ENCODE measurements at places on chromosomes 7 and 10.

DNA sequence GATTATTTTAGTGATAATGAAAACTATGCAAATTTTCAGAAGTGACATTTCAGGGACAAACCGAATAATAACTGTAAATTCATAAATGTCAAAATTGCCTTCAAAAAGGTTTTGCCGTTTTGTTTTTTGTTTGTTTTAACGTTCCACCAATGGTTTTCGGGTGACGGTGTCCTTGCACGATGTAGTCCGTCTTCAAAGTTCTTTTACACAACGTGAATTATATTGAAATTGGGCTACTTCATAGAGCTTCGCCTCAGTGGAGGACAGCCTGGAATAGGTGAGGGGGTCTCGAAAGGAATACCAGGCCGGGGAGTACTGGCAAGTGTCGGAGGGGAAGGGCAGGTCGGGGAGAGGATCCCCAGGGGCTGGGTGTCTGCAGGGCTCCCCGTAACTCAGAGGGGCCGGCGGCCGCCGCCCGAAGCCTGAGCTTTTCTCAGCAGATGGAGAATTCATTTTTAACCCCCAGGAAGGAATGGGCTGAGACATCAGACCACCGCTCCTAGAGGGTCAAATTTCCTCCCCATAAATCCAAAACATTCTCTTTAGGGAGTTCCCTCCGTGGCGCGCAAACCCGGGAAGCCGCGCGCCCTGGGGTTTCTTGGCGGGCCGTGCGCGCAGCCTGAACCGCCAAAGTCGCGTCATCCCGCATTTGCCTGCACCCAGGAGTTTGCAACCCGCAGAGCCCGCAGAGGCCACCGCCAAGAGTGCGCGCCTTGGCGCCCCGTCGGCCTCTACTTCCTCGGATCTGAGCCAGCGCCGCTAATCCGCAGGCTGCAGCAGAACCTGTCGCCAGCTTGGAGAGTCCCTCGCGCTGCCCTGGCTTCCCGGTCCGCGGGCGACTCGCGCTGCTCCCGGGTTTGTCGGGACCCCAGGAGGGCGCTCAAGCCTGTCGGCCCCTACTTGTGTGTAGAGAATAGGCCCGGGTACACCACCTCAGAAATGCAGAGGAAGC lies 17.3 kb upstream of the EVX1 start:
- no peak for DNase-seq

DNA sequence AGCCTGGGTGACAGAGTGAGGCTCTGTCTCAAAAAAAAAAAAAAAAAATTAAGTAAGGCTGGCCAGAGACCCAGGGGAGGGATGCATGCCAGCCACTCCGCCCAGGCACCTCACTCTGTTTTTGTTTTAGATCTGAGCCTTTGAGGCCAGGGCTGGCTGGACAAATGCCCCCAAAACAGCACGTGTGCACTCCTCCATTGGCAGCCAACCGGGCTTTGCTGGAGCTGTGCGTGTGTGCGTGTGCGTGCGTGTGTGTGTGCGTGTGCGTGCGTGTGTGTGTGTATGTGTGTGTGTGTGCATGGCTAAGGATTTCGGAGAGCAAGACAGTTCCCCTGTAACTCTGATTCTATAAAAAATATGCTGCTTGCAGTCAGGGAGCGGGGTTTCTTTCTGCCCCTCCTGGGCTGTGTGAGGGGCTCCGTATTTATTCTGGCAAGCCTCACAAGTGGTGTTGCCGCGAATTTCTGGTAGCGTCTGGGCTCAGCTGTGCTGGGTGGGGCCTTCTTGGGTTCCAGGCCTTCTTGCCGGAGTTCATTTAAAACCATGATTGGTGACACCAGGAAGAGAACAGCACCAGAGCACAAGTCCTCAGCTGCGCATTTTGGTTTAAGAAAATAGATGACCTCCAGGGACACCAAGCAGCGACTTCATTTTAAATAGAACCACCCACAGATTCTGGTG lies 28.1 kb upstream of the UNCX start:
- DNase-seq = no peak

- no peak for DNase-seq
Measured at GRCh38 chr10:101560298-101561067, 27.6 kb downstream of the POLL start.

GRCh38 chr7:6705959-6706665 lies 635 bp downstream of the ZNF12 start:
- DNase-seq = no peak

- no peak for DNase-seq
Measured at GRCh38 chr10:126500866-126501265, 112.6 kb upstream of the ADAM12 start.

DNA sequence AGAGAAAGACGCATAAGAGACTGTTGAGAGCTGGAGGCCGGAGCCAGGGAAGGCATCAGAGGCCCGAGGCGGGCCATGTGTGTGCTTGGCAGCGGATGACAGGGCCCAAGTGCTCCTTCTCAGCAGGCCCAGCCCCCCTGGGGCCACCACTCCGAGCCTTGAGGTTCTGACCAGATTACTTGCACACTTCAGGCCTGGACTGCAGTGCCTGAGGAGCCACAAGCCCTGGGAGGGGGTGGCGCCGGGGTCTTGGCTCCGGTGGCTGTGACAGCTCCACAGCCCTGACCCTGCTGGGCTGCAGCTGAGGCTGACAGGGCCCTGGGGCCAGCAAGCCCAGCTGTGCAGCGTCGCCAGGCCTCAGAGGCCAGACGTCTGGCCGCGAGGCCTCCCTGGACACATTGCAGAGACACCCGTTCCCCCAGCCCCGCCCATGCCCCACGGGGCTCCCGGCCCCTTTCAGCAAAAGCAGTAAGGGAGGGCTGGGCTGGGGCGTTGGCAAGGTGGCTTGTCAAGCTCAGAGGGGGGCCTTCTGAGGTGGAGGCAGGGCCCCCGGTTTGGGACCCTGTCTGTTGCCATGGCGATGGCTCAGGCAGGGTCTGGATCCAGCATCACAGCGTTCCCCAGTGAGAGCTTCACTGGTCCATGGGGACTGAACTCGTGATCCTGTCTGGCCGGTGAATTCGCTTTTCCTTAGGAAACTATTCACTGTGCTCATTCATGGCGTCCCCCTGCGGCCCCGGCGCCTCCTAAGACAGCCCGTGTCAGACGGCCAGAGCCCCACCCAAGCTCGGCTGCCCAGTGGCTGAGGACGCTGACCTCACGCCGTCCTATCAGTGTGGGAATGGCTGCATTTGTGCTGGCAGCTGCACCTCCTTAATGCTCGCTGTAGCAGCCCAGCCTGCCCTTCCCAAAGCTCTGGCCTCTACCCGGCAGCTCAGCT lies 5.7 kb downstream of the ELN start:
- no peak for DNase-seq

GRCh38 chr7:112255388-112255720 lies 48.9 kb downstream of the ZNF277 start:
- DNase-seq = no peak

DNA sequence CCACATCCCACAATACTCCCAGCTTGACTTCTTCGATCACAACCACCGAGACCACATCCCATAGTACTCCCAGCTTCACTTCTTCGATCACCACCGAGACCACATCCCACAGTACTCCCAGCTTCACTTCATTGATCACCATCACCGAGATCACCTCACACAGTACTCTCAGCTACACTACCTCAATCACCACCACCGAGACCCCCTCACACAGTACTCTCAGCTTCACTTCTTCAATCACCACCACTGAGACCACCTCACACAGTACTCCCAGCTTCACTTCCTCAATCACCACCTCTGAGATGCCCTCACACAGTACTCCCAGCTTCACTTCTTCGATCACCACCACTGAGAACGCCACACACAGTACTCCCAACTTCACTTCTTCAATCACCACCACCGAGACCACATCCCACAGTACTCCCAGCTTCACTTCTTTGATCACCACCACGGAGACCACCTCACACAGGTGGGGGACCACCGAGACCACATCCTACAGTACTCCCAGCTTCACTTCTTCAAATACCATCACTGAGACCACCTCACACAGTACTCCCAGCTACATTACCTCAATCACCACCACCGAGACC lies 8.6 kb downstream of the MUC3A start:
- no peak for DNase-seq

DNA sequence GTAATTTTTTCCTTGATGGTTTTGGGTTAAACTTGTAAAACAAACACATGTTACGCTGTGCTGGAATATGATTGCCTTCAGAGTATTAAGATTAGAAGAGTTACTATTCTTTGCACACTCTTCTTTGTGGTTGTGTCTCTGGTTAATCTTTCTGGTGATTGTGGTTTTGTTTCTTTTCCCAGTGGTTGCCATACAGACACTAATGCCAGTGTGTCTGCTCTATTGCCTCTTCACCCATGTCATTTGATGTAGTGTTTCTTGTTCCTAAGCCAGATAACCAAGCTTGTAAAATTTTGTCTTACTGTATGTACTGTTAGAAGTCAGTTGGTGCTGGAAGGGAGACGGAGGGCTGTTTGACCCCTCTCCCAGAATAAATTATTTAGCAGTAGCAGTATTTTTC lies 124.8 kb downstream of the PHTF2 start:
- DNase-seq = no peak

GRCh38 chr7:129970816-129971215 lies 18.1 kb upstream of the UBE2H start:
- DNase-seq = no peak

GRCh38 chr7:67547183-67547907 lies 550.7 kb downstream of the TYW1 start:
- no peak for DNase-seq

DNA sequence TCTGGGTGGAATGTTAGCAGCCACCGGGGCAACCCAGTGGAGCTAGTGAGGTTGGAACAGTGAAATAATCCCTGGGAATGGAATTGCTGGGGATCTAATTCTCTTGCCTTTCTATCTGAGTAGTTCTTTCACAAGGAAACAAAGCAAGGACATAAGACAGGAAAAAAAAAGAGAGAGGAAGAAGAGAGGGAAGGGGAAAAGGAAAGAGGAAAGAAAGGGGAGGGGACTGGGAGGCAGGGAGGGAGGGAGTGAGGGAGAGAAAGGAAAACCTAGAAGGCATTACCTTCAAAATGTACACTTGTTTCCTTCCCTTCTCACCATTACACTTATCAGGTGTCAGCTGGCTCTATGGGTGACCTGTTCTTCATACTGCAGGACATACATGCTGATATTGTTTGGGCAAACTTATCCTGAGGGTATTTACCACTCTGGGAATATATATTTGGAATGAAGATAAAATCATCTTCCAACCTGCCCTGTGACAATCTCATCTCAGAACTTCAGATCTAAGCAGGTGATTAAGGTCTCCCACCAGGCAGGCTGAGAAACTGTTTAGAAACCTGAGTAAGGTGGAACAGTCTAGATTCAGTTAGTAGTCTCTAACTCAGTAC lies 50.0 kb upstream of the KCNIP2 start:
- no peak for DNase-seq

DNA sequence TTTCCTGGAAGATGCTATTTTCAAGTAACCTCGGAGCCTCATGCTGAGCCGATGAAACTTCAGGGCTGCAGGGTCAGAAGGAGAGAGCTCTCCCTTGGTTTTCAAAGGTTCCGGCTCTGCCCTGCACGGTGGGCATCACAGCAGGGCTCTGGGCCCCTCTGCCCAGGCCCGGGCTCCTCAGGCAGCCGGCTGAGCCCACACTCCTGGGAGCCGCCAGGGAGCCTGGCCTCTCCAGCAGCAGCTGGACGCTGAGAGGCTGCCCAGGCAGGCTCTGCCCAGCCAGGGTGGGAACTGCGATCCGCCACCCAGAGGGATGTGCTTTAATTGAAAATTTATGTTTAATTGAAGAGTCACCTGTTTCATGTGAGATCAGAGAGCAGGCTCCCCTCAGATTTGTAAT lies 97.5 kb upstream of the MGMT start:
- DNase-seq = no peak
